ENCODE measurements at places on chromosomes 3 and 15.

- DNase-seq: no peak
These were observed 119.7 kb upstream of the DLG1 start for GRCh38 chr3:197417911-197418618.

GRCh38 chr15:52495125-52495524 lies 33.6 kb downstream of the MYO5A start:
- DNase-seq: no peak

DNA sequence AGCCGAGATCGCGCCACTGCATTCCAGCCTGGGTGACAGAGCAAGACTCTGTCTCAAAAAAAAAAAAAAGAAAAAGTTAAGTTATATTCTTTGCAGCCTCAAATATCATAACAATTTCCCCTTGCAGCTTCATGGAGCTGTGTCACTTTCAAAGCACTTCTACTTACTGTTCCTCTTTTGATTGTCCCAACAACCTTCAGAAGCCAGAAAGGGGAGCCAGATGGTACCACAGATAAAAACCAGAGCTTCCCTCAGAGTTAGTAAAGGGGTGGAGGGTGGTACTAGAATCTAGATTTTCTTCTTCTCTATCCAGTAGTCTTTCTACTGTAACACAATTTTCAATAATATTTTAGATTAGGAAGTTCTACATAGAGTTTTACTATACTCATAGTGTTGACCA lies 188.8 kb downstream of the TAFA4 start:
- no peak for DNase-seq

DNA sequence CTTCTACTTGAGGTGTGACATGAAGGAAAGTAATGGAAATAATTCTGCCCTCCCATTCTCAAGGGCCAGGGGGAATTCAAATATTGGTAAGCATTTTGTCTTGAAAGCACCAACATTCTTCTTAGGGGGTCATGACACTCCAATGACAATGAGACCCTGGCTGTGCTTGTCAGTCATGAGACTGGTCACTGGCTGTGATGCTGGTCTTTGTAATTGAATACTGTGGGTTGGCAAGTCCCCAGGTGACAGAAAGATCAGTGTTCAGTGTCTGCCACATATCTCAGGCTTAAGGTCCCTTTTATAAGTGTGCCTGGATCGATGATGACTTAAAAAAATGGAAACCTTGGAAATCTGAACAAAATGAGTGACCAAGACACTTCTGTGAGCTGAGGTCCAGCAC lies 151.4 kb downstream of the SNRPN start:
- no peak for DNase-seq

DNA sequence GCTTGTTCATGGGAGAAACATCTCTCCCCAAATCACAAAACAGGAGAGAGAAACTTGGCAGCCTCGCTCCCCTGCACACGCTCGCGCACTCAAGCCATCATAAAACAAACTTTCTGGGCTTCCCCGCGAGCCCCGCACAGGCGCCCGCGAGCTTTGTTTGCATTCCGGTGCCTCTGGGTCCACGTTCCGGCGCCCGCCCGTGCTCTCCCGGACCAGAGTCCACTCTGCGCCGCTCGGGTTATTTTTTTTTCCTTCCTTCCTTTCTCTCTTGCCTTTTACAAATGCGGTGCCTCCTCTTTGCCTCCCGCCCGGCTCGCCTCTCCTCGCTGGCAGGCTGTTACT lies 363 bp downstream of the MAGI1 start:
- no peak for DNase-seq

All from hippocampal formation (tissue), 2 donors.